NCI-H446 (cell line): ENCODE measurements at places on chromosomes 1 and 21.

DNA sequence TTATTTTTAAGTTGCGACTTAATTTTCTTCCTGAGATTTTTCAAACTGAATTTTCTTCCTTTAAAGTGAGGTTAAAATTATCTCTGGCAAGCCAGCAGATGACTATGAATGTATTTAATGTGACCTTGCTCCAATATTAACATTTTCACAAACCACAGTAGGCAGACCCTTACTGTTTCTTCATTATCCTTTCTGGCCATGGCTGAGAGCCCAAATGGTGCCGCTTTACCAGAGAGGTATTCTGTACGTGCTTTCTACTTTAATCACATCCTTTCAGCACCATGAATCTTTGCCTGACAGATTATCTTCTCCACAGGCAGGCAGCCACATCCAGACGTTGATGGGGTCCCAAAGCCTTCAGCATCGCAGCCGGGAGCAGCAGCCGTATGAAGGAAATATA lies 129.6 kb downstream of the LRRC40 start:
- no peak for DNase-seq

- no peak for DNase-seq
Observed at GRCh38 chr1:208393826-208394225, 149.6 kb upstream of the PLXNA2 start.

DNA sequence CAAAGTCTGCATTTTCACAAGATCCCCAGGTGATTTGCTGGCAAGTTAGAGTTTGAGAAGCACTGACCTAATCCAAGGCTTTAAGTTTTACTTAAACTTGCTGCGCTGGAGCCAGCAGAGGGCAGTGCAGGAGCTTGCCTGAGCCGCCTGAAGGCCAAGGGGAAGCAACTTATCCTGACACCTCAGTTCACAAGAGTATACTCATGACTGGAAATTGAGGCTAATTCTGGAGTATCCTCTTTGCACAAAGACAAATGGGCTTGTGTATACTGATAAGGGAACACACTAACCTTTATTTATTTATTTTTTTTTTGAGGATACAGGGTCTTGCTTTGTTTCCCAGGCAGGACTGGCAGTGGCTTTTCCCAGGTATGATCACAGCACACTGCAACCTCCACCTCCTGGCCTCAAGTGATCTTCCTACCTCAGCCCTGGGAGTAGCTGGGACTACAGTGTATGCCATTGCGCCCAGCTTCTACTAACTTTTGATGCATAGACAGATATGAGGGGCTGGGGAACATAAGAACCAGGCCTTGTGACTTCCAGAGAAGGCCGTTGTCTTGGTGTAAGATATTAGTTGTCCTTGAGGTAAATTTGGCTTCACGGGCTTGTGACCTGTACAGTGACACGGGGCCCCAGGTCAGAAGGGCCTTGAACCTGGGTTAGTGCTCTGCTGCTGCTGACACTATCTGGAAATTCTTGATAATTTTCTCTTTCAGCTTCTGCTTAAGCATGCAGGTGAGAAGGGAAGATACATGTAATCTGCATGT lies 29.0 kb upstream of the SLAMF1 start:
- peak; percentile 66 for DNase-seq

GRCh38 chr1:150575072-150575489 lies 4.3 kb downstream of the MCL1 start:
- no peak for DNase-seq

DNA sequence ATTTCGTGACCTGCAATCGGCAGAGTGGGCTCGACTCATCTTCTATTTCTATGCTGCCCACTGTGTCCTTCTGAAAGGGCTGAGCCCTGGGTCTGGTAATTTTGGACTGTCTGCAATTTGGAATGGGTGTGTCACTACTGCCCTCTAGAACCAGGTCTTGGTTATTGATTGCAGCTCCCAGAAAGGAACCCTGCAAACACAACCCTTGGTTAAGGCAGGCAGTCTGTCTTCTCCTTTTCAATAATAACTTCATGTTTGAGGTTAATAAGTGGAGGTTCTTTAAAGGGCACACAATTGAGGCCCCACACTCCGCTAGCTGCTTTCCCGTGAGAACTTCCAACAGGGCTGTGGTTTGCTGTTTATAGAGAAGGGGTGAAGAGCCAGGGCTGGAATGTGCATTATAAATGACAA lies 79.9 kb upstream of the LYST start:
- no peak for DNase-seq

- DNase-seq = no peak
Observed at GRCh38 chr1:232462213-232462612, 167.7 kb downstream of the SIPA1L2 start.

DNA sequence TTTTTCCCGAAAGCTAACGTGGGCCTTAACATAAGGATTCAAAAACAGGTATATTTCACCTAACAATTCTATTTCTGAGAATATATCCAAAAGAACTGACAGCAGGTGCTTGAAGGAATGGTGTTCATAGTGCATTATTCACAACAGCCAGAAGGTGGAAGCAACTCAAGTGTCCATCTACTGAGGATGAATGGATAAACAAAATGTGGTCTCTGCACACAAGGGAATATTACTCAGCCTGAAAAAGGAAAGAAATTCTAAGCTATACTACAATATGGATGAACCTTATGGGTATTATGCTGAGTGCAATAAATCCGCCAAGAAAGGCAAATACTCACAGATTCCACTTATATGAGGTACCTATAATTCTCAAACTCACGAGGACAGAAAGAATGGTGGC lies 6.1 kb upstream of the RIPPLY3 start:
- DNase-seq = no peak

DNA sequence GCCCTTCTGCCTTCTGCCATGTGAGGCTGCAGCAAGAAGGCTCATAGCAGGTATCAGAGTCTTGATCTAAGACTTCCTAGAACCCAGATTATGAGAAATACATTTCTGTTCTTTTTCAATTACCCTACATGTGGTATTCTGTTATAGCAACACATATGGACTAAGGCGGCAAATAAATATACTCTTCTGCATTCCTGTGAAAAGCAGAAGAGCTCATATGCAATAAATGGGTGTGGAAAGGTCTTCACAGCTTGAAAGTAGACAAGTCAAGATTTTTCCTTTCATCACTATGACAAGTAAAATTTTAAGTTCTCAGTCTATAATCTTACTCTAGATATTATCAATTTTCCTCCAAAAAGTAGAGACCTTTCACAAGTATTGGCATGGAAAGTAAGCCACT lies 36.6 kb downstream of the TNFSF18 start:
- no peak for DNase-seq

DNA sequence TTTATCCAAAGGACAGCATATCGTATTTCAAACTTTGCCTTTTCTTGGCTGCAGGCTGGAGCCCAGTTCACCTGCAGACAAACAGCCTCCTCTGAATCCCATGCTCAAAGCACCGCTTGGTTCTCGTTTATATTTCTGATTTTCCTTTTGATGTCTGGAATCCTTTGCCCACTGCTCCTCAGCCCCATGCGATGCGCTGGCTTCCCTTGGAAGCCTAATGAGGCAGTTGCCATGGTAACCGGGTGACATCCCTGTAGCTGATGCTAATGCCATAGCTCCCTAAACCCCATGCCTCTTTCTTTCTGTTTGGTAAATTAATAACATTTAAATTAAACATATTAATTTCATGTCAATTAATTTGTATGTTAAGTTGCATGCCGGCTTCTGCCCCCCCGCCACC lies 327.1 kb downstream of the PRDM2 start:
- DNase-seq = no peak

GRCh38 chr1:95146637-95147036 lies 29.5 kb downstream of the TLCD4 start:
- no peak for DNase-seq

DNA sequence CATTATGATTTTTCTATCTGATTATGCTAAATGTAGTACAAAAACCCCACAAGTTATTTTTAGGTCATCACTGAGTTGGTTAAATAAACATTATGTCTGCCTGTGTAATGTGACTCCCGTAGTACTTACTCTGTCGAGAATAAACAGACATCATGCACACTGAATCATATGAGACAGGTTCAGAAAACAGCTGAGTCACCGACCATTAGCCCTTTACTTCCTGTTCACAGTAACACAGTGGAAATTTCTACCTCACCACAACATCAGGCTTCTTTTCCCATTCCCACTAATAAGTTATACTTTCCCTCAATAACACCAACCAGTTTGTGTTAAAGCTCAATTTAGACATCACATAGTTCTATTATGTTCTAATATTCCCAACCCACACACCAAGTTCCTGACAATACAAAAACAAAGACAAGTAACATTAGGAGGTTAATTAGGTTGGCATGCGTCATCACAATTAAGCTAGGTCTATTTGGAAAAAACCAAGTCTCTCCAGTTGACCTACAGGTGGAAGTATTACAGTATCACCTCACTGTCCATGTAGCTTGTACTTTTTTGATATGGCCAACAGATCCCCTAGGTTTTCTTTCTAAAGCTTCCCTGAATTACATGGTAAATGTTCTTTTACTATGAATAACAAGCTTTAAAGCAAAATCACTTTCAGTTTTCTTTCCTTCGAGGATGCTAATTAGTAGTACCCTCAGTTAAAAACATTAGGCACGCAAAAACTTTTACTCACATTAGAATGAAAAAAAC lies 154.2 kb downstream of the EIF4G3 start:
- DNase-seq = peak; percentile 76

DNA sequence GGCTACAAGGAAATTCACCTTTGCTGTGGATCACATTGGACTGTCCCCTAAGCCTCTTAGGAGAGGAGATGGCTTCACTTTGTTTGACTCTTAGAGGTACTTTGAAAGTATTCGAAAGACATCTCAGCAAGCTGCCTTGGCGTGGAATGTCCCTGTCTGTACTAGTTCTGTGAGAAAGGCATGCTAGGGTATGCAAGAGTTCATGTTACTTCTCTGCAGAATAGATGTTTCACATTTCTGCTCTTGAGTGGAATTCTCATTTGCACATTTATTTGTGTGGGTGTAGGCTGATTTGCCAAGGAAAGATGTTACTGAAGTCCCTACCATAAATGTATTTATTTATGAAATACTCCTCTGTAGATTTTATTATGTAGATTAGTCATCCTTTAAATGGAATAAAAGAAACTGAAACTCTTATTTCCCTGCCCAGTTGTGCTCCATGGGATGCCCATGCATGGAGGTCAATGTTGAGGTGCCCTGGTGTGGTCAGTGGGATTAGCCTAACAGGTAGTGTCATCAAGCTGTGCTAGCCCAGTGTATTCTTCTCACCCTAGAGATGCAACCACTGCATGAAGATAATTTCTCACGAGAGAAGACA lies 13.8 kb downstream of the MIA3 start:
- no peak for DNase-seq

DNA sequence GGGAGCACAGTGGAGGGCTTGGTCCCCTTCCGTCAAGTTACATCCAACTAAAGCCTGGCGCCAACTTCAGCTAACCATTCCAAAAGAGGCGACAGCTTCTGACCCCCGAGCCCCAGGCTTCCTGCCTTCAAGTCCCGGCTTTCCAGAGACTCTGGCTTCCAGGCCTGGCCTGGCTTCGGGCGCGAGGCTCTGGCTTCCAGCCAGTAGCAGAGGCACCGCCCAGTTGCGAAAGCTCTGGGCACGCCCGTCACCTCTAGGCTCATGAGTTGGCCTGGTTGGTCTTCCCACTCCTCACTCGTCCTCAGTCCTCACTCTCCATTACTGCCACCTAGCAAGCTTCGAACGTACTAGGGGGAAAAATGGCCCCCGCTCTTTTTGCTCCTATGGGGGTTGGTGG lies 30.0 kb upstream of the C1orf185 start:
- peak; percentile 15 for DNase-seq

DNA sequence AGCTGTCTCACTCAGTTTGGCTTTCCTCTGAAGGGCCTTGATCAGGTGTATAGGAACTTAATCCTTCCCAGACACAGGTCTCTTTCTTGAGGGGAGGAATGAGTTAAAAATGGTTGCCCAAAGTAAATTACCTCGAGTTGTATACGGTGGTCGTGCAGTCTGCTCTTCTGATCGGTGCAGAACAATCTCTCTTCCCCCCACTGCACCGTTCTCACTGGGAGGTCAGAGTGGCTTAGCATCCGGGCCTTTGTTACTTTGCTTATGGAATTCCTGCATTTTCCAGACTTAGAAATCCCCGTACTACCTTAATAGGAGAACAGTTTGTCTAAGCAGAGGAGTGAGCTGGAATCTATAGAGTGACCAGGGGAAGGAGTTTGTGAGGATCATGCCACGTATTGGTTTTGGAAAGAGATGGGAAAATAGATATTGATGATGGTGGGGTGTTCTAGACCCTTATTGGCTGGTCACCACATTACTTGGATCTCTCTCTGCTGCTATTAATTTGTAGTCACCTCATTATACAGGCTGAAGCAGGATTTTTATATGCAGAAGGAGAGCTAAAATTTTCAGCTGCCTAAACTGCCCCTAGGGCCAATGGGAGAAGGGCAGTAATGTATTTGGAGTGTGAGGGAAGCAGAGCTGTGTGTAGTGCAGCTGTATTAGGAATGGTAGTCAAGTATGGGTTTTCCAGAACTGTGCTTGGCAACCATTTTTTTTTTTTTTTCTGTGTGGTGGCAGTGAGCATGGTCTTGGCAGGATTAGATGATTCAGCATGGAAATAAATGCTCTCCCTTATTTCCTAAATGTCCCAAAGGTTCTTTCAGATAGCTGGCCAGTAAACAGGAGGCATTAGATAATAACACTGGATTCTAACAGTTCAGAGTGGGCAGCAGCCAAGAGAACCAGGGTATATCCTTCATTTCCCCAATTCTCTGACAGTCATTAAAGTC lies 81.5 kb downstream of the NDUFS5 start:
- no peak for DNase-seq

DNA sequence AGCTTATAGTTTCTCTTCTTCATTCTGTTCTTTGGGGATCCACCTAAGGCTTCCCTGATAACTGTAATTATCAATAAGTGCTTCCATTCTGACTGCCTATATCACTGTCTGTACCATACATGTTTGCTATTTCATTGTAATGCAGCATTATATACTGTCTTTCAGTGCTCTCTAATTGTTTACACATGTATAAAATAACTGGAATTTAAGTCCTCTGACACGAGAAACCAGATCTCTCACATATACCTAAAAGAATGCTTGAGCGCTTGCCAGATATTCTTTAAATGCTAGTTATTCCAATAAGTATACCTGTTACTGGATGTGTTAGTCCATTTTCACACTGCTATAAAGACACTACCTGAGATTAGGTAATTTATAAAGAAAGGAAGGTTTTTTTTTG lies 34.7 kb downstream of the CELF3 start:
- DNase-seq = no peak

DNA sequence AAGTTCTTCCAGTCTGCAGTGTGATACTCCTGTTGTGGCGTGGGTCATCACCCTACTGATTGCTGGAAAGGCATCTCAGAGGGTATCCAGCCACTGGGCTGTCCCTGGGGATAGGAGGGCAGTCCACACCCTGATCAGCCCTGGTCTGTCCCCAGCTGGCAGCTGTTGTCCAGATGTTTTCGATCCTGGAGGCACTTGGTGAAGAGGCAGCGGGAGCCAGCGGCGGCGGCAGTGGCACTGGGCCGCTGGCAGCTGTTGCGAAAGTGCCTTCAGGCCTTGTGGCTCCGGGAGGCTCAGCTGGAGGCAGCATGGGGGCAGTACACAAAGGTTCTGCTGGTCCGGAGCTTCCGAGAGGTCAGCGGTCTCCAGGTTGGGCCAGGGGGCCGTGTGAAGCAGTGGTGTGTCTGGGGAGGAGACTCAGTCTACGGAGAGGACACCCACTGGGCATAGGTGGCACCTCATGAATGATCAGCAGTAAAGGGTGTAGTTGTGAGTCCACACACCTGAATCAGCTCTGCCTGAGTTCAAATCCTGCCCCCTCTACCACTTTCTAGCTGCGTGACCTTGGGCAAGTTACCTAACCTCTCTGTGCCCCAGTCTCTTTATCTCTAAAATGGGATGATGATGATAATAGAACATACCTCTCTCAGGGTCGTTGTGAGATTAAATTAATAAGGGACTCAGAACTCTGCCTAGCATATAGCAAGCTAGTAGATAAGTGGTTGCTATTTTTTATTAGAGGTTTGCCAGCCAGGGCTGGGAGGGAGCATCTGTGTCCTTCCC lies 6.1 kb downstream of the C1orf167 start:
- no peak for DNase-seq

GRCh38 chr1:8431019-8431418 lies 113.1 kb downstream of the SLC45A1 start:
- no peak for DNase-seq
